ENCODE measurements at places on chromosomes 1 and 21.

GRCh38 chr1:8643542-8644536 lies 173.6 kb downstream of the RERE start:
- DNase-seq, result no peak

DNA sequence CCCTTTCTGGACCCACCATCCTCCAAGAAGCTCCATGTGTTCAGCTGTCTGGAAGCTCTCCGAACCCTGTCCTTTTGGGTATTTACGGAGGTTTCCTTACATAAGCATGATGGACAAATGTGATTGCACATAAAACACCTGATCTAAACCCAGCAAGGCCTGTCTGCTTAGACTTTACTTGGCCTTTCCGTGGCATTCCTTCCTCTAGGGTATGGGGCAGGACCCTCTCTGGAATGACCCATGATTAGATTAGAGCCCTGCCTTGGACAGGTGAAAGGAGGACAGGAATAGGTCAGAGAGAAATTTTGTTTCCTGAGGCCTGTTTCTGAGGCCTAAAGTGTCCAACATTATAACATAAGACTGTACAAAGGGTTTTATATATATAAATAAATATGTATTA lies 16.9 kb downstream of the PTPRU start:
- no peak for DNase-seq

DNA sequence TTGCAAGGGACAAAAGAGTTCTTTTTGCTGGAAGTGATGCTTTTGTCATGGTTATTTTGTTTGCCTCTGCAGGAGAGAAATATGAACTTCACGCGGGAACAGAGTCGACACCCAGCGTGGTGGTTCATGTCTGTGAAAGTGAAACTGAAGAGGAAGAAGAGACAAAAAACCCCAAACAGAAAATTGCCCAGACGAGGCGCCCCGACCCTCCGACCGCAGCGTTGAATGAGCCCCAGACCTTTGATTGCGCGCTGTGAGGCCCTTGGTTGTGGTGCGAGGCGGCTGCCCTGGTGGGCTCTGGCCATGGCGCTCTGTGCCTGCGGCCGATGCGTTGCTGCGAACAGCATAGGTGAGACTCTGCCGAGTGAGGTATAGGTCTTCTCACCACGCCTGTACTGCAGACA lies 20.9 kb upstream of the NCMAP start:
- DNase-seq, result no peak

- DNase-seq, result no peak
Observed at GRCh38 chr1:58460469-58460868, 86.1 kb downstream of the OMA1 start.

- DNase-seq, result peak; percentile 53
Observed at GRCh38 chr1:228417483-228418203, 982 bp upstream of the TRIM17 start.

DNA sequence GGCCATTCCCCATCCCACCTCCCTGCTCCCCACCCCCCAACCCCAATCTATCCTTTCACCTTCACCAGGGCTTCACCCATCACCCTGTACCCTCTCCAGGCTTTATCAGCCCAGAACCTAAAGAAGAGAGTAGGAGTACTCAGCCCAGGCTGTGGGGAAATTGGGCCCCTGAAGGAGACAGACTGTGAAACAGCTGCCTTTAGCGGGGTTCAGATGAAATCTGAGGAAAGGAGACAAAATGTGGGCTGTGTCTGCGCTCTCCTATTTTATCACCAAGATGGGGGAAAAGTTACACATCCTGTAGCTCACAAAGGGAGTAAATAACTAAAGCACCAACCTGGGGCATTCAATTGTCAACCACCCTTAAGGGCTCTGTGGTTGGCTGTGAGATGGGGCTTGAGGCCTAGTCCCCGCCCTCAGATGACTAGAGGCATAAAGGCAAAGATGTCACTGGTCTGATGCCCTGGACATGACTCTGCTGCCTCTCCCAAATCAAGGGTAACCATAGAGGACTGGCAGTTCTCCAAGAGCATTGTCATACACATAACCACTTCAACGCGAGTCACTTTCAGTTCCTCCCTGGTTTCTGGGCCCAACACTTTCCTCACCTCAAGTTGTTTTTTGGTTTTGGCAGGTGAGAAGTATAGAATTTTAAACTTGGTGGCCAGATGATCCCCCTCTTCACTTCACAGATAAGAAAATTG lies 30.0 kb downstream of the SLC27A3 start:
- no peak for DNase-seq

GRCh38 chr1:228206582-228207351 lies 1.1 kb upstream of the OBSCN start:
- DNase-seq, result no peak

- no peak for DNase-seq
Observed at GRCh38 chr21:26900980-26901379, 55.8 kb upstream of the ADAMTS1 start.

DNA sequence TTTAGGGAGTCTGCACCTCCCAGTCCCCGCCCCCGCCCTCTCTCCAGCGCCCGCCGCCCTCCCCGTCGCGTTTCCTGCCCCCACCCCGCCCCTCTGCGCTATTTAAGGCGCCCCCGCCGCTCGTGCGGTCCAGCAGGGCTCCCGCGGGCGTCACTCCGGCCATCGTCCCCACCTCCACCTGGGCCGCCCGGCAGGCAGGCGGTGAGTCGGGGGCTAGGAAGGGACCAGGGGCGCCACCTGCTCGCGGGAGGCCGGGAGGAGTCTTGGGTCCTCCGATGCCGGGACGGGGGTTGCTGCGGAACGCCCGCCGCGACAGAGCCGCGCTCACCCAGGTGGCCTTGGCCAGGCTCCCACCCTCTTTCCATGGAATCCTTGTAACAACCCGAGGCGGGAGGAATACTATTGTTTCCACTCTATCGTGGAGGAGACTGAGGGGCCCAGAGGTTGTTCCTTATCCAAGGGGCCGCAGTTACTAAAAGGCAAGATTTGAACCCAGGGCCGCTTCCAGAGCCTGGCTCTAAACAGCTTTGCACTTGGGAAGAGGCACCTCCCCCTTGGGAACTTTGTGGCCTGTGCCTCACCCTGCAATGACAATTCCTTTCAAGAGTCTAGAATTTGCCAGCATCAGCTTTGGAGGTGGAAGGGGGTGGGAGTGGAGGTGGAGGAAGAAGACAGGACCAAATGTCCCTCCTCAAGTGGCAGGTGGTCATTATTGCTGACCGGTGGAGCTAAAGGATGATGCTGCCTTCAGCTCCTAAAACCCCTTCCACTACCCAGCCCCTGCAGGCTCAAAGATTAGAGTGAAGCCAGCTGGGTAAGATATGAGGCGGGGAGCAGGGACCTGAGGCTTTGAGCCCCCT lies at the start of gene GJA4:
GJA4 (plus strand) TSS at position 132 of the 860 bp plus-strand sequence. CDS start 1,215 bp downstream, outside the sequence.
- no peak for DNase-seq

- no peak for DNase-seq
Observed at GRCh38 chr1:54977533-54978297, 2.7 kb upstream of the TMEM61 start.

GRCh38 chr1:201533836-201534235 lies 5.1 kb upstream of the NAV1 start:
- no peak for DNase-seq

DNA sequence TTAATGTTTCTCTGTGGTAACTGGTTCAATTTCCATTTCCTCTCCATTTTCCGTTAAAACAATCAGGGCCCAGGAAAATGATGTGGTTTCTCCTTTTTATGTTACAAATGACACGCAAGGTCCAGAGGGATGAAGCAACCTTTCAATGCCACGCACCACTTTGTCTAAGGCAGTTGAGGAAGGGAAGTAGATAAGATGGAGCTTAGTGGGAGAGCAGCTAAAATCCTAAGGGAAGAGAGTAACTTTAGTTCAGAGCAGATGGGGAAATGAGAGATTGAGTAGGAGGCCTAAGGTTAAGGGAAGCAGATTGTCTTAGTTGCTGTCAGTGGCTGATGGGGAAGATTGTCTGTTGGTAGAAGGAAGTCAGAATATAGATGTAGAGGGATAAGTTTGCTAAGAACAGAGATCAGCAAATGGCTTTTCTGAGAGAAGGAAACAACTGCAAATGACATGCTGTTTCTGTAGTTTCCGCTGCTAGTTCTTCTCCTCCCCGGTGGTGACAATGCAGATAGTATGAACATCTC lies 660 bp downstream of the CD1C start:
- no peak for DNase-seq

- no peak for DNase-seq
Observed at GRCh38 chr1:170910273-170910672, 25.1 kb upstream of the MROH9 start.

GRCh38 chr1:210384625-210385024 lies 55.9 kb downstream of the HHAT start:
- no peak for DNase-seq

DNA sequence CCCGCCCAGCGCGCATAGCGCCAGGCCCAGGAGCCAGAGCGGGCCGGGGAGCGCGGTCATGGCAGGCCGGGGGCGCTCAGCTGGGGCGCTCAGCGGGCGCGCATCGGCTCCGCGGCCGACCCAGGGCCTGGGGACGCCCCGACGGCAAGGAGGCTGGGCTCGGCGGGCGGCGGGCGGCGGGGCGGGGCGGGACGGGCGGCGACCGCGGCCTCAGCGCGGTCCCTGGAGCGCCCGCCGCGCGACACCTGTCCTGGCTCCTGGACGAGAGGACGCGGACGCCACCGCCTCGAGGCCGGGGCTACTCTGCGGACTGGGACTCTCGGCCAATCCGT lies 273 bp downstream of the BMP8B start:
- DNase-seq, result no peak

GRCh38 chr1:27789540-27790041 lies 16.6 kb downstream of the STX12 start:
- DNase-seq, result no peak
